ENCODE measurements at places on chromosomes 7 and 10. TPM values are rescaled to one million over a fixed set of nuclear protein-coding genes. Genes with fewer than 3 reads are reported as not detected.

GRCh38 chr7:127667017-127667670, 15.2 kb downstream of the SND1 start:
- DNase-seq = no peak

- DNase-seq = no peak
These were observed 108.3 kb downstream of the TNS3 start for GRCh38 chr7:47473499-47474210.

ZKSCAN5 gene
- 13.2 TPM for total RNA-seq

DNA sequence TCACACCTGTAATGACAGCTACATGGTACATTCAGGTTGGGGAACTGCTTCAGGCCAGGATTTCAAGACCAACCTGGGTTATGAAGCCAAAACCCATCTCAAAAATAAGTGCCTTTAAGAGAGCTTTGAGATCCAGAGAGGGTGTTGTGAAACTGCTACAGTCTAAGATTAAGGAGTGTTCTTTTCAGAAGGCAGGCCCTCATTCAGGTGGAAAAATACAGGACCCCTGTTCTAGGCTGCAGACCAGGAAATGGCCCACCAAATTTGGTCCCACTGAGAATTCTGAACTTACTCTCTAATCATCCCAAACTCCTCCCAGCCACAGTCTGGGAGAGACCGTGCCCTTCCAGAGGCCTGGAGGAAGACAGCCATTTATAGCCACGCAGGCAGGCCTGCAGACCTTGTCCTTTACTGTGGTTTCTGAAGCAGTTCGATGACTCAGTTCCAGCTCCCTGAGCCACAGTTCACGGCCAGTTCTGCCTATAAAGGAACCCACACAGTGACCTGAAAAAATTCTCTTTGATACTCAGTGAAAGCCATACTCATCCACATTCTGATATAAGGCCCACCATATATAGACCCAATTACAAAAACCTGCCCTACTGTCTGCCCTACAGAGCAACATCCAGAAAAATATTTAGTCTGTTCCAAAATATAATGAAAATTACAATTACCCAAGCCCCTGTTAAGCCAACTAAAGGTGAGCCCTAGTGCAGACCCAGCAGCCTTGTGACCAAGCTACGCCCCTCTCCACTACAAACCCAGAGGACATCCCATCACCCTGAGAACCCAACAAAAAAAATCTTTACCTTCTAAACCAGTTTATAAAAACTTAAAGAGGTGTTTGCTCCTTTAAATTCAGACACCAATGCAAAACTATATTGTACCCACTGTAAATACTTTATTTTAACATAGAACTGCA, 21.2 kb downstream of the ZNF680 start:
- no peak for DNase-seq

DNA sequence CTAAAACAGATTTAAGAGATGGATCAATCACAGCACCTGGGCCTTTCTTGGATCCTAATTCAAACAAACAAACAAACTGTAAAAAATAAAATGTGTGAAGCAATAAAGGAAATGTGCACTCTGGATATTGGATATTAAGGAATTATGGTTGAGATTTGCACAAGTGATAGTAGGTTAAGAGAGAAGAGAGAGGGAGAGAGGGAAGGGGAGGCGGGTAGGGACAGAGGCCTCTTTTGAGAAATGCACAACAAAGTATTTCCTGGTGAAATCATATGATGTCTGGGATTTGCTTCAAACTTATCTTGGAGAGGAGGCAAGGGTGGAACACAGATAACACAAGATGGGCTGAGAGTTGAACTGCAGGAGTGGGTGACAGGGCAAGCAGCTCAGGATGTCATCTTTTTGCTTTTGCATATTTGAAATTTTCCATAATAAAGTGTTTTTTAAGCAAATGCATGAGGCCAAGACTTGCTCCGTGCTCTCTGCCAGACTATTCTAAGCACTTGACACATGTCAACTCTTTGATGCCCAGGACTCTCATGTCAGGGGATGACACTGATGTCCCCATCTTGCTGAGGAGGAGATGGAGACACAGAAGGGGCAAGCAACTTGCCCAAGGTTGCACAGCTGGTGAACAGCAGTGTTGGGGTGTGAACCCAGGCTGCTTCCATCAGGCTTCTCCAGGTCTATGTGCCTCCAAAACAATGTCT, 9.1 kb upstream of the AEBP1 start:
- DNase-seq = no peak

DNA sequence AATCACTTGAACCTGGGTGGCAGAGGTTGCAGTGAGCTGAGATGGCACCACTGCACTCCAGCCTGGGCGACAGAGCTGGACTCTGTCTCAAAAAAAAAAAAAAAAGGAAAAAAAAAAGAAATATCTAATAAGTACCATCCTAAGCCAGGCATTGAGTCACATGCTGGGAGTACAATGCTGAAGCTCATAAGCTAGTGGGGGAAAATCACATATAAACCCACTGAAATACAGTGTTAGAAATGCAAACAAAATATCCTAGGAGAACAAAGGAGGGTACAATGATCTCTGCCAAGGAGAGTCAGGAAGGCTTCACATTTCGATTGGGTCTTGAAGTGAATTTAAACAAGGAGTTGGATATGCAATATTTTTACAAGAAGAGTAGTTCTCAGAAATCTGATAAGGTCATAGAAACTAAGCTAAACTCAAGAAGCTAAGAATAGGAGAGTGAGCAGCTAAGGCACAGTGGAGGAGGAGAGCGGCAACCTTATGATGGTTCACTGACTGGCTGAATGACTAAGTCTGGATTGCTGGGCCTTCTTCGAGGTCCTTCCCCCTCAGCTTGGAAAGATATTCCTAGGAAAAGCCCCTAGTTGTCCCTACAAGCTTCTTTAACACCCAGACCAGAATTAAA, 115.5 kb downstream of the PHTF2 start:
- DNase-seq = no peak

GRCh38 chr10:49837051-49837478, 74.9 kb upstream of the OGDHL start:
- no peak for DNase-seq

DNA sequence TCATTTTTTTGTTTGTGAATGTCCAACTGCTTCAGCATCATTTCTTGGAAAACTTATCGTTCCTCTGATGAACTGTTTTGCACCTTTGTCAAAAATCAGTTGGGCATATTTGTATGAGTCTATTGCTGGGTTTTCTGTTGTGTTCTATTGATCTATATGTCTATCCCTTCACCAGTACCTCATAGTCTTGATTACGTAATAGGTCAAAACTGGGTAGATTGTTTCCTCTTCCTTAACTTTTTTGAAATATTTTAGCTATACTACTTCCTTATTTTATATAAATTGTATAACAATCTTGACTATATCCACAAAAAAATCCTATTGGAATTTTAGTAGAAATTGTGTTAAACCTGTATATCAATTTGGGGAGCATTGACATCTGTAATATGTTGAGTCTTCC, 104.1 kb upstream of the PALS2 start:
- DNase-seq = no peak

DNA sequence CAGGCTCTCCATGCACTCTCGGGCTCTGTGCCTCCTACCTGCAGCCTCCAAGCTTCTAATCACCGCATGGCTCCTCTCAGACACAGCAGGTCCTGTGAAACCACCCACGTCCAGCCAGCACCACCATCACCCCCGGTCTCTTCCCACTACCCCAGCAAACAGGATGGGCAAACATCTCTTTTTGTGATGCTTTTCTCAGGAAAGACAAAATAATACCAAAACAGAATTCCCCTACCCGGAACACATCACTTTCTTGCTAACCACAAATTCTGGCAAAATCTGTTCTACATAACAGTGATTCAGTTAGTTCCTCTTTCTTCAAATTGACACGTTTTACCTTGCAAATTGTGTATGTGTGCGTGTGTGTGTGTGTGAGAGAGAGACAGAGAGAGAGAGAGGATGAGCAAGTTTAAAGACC, 6.5 kb downstream of the SNX8 start:
- DNase-seq = no peak

Data from PC-9 (cell line).